ENCODE measurements at places on chromosomes 6 and 20.

- DNase-seq = peak; percentile 87
Measured at GRCh38 chr6:136550330-136551071, at the start of gene MAP7. MAP7 (minus strand) TSS chr6:136550422; CDS start chr6:136550408, 14 bp downstream.

DNA sequence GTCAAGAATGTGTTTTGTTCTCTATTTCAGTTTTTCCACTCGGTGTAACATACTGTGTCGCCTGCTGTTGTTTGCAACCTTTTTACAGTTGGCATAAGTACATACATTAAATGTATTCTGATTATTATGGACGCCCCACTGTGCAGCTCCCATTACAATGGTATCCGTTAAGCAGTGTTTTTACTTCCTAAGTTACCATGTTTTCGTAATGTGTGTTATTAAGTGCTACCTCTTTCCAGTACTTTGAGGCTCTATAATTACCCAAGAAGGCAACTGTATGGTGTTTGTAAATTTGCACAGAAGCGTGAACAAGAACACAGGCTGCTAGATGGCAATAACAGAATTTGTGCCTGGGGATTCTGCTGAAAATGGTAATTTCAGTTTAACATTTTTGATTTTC lies 568.0 kb upstream of the MARCKS start:
- DNase-seq = no peak

- DNase-seq = no peak
Measured at GRCh38 chr6:124294574-124295200, 491.0 kb downstream of the NKAIN2 start.

- no peak for DNase-seq
Measured at GRCh38 chr20:56360133-56360907, 1.5 kb downstream of the FAM210B start.

GRCh38 chr20:48959899-48960550 lies 38.5 kb downstream of the ARFGEF2 start:
- no peak for DNase-seq

DNA sequence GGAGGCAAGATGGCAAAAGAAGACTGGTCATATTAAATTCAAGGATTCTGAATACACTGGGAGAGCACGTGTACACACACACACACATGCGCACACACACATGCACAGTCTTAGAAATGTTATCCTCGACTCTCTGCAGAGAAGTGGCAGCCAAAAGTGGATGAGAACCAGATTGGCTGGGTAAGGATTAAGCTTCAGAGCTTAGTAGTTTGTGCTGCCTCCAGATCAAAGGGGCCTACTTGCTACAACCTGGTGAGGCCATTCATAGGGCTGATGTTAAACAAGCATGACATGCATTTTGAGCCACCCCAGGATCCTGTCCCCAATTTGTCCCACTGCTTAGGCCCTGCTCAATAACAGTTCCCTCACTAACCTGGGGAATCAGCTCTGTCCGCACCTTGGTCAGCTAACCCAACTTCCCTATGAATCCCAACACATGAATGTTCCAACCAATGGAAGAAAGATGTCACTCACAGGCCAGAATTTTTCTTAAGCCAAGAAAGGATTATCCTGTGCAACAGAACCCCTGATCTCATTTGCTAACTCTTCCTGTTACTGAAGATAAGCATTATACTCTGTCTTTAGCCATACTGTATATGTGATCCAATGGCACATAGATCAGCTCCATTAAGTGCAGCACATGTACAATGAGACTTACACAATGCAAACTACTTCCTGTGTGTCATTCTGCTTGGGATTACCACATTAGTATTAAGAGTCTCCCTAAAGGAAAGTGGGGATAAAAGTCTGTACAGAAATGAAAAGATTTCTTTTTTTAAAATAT lies 31.0 kb downstream of the TOMM6 start:
- no peak for DNase-seq

- no peak for DNase-seq
Measured at GRCh38 chr20:32070690-32071213, 18.7 kb downstream of the HCK start.

- no peak for DNase-seq
Measured at GRCh38 chr6:31193206-31193605, 22.7 kb upstream of the POU5F1 start.

DNA sequence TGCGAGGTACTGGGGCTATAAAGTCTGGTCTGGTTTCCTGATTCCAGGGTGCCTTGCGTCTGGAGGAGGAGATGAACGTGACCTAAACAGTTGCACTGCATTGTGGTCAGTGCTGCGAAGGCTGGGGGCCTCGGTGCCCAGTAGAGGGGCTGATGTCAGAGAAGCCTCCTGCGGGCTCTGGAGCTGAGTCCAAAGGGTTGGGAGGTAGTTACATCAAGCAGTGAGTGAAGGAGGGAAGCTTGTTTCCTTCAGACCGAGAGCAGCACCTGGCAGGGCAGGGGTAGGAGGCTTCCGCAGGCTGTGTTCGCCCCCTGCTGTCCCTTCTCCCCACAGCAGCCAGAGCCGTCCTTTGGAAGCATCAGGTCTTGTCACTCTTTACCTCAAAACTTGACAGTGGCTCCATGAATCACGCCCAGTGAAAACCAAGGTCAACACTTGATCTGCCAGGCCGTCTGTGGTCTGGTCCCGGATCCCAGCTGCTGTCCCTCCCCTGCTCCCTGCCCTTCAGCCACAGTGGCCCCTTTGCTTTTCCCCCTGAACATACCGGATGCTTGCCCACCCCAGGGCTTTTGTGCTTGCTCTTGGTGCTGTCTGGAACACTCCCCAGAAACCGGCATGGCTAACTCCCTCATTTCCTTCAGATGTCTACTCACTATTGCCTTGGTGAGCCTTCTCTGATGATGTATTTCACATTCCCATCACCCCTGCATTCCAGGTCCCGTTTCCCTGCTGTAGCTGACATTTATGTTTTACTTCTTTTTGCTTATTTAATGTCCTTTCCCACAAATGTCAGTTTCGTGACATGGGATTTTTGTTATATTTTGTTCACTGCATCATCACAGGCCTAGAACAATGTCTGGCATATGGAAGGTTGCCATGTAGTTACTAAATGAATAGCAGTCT lies 7.0 kb downstream of the DYNLRB1 start:
- peak; percentile 79 for DNase-seq

DNA sequence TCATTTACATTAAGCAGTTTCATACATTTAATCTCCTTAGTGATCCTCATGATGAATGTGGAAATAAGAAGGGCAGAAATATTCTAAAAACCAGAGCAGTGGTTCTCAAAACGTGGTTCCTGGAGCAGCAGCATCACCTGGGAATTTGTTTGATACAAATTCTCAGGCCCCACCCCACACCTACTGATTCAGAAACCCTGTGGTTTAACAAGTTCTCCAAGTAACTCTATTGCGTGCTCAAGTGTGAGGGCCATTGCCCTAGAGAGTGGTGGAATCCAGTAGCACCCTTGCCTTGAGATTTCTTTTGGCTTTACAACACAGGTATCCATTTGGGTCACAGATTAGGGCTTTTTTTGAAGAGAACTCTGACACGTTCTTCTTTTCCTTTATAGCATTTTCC lies 354.6 kb upstream of the FLRT3 start:
- no peak for DNase-seq

DNA sequence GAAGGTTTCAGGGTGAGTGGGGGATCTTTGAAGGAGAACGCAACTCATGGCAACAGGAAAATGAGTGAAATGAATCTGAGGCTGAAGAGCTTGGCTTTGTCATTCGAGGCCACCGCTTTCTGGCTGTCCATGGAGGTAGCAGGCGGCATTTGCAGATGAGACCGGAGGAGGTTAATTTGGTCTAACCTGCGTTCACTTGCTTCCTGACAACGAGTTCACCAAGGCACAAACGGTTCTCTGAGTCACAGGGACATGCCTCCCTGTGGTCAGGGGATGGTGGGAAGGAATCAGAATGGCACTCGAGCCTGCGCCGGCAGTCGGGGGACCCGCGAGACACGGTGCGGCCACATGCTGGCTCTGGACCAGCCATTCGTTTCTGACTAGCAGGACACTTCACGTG lies 75.0 kb downstream of the IRF4 start:
- DNase-seq = no peak

DNA sequence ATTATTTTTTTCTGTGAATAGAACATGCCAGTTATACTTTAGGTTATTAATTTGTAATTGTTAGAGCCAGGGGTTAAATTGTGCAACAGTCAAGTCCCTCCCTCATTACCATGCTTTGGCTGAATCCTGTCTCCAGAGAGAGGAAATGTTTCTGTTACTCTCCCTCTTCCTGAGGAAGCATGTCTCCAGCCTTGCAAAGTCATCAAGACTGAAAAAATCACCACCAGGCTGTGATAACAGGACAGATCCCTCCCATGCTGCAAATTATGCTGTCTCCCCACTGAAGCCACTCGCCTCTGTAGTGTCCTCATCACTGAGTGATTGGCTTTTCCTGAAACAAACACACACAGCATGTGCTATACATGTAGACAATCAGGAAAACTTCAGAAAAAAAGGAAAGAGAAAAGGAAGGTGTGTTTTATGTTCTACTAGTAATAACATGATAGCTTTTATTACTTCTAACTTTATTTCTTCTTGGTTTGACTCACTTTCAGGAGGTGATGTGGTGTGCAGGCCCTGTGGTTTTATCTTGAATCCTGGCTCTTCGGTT lies 290.0 kb upstream of the JAG1 start:
- DNase-seq = no peak

DNA sequence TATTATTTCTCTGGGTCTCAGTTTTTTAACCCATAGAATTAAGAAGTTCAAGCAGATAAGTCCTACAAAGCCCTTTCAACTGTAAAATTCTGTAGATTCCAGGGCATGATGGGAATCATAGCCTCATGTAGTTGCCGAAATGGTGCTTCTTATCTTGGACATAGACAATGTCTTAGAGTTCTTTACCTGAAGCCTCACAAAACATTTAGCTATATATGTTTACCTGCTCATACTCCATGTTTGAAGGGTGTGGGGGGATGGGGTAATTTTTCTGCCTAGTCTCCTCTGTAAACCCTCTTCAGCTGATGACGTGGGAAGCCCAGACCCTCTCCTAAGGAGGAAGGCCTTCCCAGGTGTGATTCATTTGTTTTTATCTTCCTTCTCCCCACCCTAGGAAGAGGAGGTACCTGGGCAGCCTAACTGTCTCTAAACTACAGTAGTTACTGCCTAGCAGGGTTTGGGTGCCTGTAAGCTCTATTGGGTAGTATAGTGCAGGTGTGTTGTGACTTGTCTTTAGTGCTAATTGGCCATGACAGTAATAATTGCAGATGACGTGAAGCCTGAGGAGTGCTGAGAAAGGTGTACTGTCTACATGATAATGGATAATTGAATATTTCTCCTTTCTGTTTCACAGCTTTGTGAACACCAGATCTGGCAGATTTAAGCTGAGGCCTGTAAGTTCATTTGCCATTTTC lies 230.8 kb downstream of the TFAP2B start:
- no peak for DNase-seq

GRCh38 chr6:87152526-87152955 lies 2.8 kb upstream of the ZNF292 start:
- no peak for DNase-seq

GRCh38 chr6:6619021-6619794 lies 30.7 kb downstream of the LY86 start:
- DNase-seq = no peak

- no peak for DNase-seq
Measured at GRCh38 chr20:1952737-1953530, 40.9 kb downstream of the PDYN start.

GRCh38 chr6:126376682-126377081 lies 36.8 kb downstream of the CENPW start:
- no peak for DNase-seq

DNA sequence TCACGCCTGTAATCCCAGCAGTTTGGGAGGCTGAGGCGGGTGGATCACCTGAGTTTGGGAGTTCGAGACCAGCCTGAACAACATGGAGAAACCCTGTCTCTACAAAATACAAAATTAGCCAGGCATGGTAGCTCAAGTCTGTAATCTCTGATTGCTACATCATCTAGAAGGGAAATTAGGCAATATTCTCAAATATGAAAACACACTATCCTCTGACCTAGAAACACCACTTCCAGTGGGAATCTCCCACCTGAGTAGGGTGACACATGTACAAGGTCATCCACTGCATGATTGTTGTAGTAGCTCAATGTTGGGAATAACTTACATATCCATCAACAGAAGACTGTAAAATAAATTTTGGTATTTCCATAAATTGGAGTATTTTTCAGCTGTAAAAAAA lies 19.1 kb upstream of the SIRPD start:
- DNase-seq = no peak

- no peak for DNase-seq
Measured at GRCh38 chr6:17429383-17430061, 36.1 kb downstream of the CAP2 start.

GRCh38 chr6:68735866-68736265 lies 100.8 kb downstream of the ADGRB3 start:
- no peak for DNase-seq

DNA sequence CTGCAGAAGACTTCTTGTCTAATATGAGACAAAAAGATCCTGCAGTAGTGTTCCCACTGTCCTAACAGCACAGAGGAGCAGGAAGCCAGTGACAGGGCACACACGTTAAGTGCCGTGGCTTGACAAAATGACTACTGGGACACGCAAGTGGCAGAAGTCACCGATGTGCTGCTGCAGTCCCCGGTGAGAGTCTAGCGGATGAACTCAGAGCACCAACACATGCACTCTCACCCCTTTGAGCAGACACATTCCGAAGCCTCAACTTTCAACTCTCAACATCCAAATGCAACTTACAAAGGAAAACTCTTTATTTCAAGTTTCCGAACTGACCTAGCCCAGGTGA lies 898 bp downstream of the LAMA4 start:
- peak; percentile 59 for DNase-seq

DNA sequence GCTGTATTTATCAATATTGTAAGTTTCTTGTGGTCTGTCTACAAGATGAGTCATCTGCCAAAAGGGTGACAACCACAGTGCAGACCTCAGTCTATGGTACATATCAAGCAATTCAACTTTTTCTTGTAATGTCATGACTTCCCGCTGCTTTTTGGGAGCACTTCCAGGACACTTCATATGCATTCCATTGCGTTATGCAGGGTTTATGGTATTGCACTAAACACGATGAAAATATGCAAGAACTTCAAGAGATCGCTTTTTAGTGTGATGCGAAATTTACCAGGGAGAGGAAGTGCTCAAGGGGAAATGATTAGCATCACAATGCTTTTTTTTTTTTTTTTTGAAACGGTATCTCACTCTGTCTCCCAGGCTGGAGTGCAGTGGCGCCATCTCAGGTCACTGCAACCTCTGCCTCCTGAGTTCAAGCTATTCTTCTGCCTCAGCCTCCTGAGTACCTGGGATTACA lies 166.5 kb downstream of the TFAP2A start:
- peak; percentile 23 for DNase-seq

GRCh38 chr6:21887231-21888185 lies 294.0 kb downstream of the SOX4 start:
- DNase-seq = no peak

- no peak for DNase-seq
Measured at GRCh38 chr20:14494355-14494754, 156.9 kb upstream of the FLRT3 start.

DNA sequence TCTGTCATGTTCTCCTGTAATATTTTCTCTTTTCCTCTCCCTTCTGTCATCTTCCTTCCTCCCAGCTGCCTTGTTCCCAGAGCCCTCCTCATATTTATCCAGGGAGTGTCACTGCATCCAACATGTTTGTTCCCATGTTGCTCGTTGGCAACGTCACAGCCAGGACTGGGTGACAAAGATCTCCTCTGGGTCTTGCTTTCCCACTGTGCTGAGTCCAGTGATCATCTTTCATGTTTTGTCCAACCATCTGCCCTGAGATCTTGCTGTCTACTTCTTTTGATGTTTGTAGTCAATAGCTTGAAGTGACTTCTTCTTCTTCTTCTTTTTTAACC lies 26.6 kb downstream of the FARS2 start:
- no peak for DNase-seq
